ENCODE measurements at places on chromosomes 12 and 14.

DNA sequence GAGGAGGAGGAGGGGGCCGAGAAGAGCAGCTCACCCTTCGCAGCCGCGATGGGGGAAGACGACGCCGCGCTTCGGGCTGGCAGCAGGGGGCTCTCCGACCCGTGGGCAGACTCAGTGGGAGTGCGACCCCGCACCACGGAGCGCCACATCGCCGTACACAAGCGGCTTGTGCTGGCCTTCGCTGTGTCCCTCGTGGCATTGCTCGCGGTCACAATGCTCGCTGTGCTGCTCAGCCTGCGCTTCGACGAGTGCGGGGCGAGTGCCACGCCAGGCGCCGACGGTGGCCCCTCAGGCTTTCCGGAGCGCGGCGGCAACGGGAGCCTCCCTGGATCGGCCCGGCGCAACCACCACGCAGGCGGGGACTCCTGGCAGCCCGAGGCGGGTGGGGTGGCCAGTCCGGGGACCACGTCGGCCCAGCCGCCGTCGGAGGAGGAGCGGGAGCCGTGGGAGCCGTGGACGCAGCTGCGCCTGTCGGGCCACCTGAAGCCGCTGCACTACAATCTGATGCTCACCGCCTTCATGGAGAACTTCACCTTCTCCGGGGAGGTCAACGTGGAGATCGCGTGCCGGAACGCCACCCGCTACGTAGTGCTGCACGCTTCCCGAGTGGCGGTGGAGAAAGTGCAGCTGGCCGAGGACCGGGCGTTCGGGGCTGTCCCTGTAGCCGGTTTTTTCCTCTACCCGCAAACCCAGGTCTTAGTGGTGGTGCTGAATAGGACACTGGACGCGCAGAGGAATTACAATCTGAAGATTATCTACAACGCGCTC is 745 bp downstream of the TRHDE start:
- no peak for DNase-seq

DNA sequence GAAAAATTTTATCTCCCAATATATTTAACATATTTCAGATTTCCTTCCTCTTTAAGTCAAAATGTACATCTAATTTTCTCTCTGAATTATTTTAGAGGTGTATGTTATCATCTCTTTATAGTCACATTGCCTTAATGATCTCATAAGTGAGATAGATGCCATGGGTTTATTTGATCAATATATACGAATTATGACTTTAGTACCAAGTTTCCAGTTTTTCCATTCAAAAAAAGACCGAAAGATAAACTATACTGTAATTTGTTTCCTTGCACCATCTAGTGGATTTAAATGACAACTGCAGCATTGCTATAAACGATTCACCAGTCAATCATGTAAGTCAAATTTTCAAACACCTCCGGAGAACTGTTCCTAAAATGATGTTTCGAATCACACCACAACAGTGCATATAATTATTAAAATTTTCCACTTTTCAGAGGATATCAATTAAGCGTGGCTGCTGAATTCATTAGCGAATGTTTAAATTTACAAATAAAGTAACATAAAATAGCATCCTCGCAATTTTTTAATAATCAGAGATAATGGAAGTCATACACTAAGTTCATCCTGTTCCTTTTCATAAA is 419 bp upstream of the ATXN7L3B start:
- DNase-seq: no peak

DNA sequence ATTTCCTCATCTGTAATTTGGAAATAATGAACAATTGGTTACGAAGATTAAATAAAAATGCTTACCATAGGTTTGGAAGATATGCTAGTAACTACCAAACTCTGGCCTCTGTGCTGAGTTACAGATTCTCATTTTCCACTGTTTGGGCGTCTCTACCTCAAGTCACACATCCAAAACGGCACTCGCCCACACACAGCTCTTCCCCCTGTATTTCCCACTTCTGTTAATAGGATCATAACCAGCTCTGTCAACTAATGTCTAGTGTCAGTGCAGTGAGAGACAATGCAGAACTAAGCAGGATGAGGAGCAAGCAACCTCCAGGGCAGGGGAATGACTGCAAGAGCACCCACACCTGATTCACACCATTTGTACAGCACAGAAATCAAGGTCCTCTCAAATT is 10.9 kb upstream of the SYCP3 start:
- no peak for DNase-seq

GRCh38 chr12:47065546-47065945 is 13.9 kb upstream of the PCED1B start:
- DNase-seq: no peak

DNA sequence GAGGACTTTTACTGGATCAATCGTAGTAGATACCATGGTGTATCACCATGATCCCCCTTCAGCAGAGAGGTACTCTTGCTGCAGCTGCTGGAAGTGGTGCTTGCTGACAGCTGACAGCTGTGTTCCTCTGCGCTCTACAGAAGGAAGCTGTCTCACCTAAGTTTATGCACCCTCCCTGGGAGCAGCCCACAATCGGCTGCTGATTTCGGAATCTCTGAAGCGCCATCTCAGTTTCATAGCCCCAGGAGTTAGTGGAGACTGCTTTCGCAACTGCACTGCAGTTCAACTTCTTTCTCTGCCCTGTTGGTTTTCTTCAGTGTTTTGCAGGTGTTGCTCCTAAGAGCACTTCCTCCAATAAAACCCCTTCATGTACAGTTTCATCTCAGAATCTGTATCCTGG is 237.9 kb downstream of the PAWR start:
- DNase-seq: no peak
